ENCODE measurements at places on chromosomes 16 and 17.

DNA sequence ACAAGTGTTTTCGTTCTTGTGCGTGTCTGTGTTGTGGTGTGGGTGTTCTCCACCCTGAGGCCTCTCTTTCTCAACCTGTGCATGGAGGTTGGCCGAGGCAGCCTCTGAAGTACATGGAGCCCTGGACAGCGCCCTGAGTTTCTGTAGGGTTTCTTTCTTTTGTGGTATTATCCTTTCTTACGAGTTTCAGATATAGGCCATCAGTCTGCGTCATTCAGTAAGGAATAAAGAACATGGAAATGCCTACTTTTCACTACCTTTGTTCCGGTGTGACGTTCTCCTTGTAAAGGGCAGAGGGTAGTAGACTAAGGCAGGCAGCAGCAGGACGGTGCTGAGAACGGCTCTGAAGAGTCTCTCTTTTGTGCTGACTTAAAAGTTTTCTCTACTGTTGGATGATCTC is 18.6 kb downstream of the RAB11FIP3 start:
- DNase-seq = no peak

DNA sequence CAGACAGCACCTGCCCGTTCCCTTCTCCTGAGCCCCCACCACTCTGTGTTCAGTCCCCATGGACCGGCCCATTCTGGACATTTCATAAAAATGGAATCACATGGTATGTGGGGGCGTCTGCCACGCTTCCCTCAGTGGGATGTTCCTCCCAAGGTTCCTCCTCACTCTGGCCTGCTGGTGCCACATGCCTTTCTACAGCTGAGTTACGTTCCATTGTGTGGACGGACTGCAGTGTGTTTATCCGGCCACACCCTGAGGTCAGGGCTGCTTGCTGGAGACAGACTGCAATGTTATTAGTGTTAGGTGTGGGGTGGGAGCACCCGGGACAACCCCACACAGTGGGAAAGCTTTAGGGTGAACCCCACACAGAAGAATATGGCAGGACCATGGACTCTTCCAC is 5.9 kb upstream of the AATK start:
- DNase-seq = no peak

GRCh38 chr17:18937981-18938691 is 13.8 kb upstream of the SLC5A10 start:
- DNase-seq = no peak

- no peak for DNase-seq
These were observed 6.6 kb downstream of the NDEL1 start for GRCh38 chr17:8442310-8442709.

DNA sequence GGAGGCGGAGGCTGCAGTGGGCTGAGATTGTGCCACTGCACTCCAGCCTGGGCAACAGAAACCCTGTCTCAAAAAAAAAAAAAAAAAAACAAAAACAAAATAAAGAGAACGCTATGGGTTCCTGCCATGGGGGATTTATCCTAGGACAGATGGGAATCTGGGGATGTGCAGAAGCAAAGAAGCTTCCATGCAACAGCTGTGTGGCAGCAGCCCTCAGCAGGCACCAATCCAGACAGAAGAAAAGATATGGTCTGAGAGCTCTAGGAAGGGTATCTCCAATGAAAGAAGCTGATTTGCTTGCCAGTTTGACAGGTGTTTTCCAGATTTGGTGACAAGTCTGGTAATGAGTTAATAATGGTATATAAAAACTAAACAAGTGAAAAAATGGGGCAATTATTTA is 11.6 kb downstream of the MYO19 start:
- no peak for DNase-seq

DNA sequence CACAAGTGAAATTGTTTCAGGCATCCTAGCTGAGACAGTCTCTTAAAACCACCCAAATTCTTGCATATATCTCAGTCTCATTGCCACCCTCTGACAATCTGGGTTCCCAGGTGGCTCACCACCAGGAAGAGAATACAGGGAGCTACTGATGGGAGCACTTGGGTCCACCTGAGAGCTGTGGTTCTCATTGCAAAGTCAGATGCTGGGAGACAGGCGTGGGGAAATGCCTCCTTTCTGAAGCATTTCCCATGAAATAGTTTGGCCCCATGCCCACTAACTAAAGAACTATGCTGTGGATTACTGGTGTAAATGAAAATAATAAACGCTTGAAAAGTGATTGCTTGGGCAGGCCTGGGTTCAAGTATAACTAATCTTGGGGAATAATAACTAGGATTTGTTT is 70.3 kb downstream of the CMC2 start:
- no peak for DNase-seq

GRCh38 chr17:5793899-5794298 is 209.6 kb upstream of the NLRP1 start:
- DNase-seq = no peak

DNA sequence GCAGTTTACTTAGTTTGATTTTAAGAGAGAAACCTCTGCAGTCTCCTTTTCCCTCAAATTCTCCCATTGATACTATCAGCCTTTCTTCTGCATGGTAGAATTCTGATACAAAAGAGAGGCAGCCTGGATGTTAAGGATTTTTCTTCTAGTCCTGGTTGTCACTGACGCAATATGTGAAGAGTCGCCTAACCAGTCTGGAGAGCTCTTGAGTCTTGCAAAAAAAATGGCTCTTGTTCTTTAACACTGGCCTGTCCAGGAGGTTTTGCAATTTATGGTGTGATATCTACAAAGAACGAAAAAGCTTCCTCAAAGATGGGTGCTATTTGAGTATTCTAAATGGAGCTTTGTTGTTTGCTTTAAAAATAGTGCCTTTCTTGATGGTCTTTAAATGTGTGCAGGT is 28.9 kb downstream of the COX10 start:
- no peak for DNase-seq

DNA sequence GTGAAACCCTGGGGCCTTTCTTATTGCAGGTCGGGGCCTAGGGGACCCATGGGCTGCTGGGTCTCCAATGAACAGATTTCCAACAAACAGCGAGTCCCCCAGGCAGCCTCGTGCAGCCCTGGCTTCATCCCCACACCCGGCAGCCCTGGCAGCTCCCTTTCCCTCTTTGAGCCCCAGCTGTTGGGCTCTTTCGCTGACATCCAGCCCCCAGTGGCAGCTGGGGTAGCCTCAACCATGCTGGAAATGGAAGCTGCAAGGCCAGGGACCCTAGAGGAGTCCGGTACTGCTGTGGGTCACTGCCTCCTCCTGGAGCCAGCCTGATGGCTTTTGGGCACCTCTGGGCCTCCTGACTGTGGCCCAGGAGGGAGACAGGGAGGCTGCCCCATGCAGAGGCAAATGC is 5.9 kb downstream of the RPUSD1 start:
- no peak for DNase-seq

- peak; percentile 38 for DNase-seq
These were observed 13.7 kb downstream of the TENT4B start for GRCh38 chr16:50166511-50167500.

DNA sequence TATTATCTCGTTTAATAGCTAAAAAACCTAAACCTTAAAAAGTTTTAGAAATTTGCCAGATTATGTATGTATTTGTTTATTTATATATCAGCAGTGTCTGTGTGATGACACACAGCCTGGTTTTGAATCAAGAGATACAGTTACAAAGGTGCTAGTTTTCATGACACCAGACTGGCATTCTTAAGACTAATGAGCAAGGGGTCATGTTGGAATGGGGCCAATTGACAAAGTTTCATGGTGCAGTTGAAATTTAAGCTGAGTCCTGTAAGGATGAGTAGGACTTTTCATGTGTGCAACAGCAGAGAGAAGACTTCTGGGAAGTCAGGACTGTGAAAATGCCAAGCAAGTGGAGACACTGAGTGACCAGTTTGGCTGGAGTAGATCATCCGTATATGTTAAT is 3.2 kb upstream of the KRT10 start:
- no peak for DNase-seq

DNA sequence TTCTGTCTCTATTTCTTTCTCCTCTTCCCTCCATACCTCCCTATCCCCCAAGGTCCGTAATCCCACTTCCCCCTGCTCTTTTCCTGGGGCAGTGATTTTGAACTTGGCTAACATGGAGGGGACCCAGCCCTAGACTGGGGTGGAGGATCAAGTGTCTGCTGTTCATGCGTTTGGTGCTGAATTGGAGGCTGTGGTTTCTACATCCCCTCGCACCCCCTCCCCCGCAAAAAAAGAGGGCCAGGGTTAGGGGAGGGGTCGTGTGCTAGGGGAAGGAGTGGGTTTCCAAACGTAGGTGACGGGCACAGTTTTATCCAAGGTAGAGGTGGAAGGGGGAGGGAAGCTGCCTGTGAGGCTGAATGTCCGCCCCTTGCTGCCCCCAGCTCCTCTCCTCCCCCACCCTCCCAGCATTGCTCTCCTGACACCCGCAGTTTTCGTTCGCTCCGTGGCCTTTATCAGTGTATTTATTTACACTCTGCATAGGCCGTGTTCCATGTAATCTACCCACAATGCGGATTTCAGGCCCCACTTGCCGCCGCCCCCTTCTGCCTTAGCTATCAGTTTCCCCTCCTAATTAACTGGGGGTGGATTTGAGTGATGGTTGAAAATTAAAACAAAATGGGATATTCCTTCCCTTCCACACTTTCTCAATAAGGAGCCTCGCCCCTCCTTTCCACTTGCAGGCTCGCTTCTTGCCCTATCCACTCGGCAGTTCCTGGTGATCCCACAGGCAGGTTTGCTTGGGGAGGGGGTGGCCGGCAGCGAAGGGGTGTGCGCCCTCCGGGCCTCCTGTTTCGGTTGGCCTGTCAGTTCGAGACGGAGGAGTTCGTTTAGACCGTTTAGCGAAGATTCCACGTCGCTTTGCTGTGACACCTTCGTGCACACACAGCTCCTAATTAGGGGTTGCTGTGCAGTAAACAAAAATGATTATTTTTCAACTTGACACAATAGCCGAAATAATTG is 2.0 kb downstream of the GNAO1 start:
- DNase-seq = no peak

- no peak for DNase-seq
These were observed 9.7 kb downstream of the CDK5R1 start for GRCh38 chr17:32496395-32497073.

DNA sequence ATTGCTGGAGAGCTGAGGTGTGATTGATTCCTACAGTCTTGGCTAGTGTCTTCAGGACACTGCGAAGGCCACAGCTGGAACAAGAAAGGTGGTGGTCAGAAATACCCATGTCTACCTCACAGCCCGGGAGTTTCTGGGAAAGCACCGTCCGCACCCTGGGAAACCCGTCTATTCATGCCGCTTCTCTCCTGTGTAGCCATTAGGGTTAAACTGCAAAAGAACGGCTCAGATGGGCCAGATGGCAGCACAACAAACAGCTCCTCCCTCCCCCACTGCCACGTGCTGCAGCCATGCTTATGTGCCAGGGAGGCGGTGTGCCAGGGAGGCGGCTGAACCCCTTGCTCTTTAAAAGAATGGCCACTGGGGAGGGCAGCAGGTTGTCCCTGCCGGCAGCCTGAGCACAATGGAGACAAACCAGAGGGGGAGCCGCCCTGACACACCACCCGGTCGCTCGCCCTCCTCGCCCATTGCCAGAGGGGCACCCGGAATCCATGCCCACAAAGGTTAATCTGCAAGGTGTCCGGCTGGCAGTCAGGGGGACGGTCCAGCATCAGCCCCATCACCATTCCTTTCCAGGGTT is 65.2 kb downstream of the CYTH1 start:
- DNase-seq = no peak

GRCh38 chr17:63775420-63775819 is 1.4 kb downstream of the DDX42 start:
- DNase-seq = no peak

DNA sequence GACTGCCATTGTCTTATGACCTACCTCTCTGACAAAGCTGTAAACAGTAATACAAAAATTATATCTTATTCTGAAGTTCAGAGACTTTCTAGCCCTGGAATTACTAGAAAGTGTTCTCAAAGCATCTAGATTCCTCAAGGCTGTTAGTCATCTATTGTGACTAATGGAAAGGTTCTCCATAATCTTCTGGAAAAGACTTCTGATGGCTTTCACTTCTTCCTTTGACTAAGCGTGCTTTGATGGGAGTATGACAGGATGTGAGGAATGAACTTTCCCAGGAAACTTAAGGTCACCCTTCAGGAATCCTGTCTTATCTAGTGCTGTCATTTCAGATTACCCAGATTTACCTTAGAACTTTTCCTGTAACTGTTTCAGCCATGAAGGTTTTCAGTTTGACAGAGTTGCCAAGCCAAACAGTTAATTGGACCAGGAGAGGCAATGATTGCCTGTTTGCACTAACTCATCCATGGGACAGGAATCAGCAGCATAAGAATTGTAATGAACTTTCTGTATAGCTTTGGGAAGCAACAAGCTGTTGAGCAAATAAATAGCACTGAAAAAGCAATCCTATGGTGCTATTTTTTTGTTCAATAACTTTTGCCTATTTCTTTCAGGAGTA is 43.5 kb downstream of the AP2B1 start:
- DNase-seq = no peak

GRCh38 chr16:82185012-82185411 is 15.0 kb upstream of the MPHOSPH6 start:
- no peak for DNase-seq

- DNase-seq = no peak
These were observed 81.1 kb upstream of the DNAH17 start for GRCh38 chr17:78658281-78658785.

DNA sequence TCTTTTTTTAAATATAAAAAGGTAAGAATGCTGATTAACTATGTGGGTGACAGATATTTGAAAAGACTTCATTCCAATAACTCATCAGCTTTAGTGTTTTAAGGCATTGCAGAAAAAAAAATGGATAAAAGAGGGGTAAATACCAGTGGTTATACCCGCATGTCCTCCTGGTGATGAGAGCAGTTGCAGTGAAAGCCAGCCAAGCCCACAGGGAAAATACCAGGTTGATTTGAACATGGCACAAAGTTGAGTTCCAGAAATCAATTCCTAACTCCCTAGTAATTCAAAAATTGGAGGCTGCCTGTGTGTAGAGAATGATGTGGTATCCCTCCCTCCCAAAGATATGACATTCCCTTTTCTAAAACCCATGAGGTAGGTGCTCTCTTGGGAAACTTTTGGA is 453.2 kb upstream of the SOX9 start:
- DNase-seq = no peak

GRCh38 chr16:50050802-50051201 is 15.0 kb upstream of the HEATR3 start:
- no peak for DNase-seq

- no peak for DNase-seq
These were observed 1.0 kb downstream of the EMC8 start for GRCh38 chr16:85798283-85798776.

DNA sequence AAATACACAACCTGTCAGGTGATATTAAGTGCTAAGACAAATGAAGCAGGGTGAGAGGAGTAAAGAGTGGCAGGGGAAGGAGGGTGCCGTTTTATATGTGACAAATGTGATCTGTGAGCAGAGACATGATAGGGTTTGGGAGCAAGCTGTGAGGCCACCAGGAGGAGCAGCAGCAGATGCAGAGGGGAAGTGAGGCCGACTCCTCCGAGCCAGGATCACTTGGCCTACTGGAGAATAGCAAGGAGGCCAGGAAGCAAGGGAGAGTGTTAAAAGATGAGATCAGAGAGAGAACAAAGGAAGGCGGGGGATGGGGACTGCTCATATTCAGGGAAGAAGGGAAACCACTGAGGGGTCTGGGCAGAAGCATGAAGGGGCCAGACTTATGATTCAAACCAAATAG is 129.4 kb downstream of the TANGO6 start:
- no peak for DNase-seq

All from activated T-cell treated with anti-CD3 and anti-CD28 coated beads for 48 hours (primary cell).